ENCODE measurements at places on chromosomes 11 and 22.

DNA sequence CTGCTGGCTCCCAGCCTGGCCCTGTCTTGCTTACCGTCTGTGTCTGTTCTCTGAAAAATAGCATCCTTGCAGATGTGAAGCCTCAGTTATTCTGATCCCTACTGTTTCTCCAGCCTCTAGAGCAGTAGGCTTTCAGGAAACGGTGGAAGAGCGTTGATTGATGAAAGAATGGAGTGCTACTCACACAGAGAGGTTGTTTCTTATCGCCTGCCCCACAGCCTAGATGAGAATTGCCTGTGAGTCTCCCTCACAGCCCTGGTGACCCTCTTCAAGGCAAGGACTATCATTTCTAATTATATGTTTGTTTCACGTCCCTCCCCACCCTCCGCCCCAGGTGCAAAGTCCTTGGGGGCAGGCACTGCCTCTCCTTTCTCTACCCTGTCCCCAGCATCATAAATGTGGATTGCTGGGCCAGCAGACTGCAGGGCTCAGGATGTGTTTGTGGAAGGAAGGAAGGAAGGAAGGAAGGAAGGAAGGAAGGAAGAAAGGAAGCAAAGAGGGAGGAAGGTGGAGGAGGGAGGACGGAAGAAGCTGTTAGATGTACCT, 575.3 kb upstream of the B3GAT1 start:
- DNase-seq: no peak

GRCh38 chr11:47033439-47033838, 96.9 kb downstream of the CSTPP1 start:
- peak; percentile 19 for DNase-seq

DNA sequence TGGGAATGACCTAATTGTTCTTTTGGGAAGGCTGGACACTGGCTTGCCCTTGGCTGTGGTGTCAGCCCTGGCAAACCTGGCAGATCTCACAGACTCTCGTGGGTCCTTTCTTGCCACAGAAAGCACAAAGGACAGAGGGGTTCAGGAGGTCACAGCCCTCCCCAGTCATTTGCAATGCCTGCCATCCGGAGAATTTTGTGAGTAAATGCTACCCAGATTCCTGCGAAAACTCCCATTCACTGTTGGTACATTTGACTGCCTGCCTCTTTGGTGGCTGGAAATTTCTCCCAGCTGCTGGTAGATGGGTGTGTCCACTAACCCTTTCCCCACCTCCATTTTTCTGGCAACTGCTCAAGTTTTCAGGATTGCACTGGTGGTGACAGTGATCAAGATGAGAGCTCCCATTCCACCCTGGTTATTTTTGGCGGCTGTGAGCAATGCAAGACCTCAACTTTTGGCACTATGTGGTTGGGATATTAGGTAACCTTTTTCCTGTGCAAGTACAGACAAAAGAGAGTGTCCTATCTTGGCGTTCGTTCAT, 155.7 kb downstream of the NAV2 start:
- DNase-seq: no peak

- DNase-seq: no peak
These were observed 18.2 kb downstream of the GNB1L start for GRCh38 chr22:19836512-19836911.

DNA sequence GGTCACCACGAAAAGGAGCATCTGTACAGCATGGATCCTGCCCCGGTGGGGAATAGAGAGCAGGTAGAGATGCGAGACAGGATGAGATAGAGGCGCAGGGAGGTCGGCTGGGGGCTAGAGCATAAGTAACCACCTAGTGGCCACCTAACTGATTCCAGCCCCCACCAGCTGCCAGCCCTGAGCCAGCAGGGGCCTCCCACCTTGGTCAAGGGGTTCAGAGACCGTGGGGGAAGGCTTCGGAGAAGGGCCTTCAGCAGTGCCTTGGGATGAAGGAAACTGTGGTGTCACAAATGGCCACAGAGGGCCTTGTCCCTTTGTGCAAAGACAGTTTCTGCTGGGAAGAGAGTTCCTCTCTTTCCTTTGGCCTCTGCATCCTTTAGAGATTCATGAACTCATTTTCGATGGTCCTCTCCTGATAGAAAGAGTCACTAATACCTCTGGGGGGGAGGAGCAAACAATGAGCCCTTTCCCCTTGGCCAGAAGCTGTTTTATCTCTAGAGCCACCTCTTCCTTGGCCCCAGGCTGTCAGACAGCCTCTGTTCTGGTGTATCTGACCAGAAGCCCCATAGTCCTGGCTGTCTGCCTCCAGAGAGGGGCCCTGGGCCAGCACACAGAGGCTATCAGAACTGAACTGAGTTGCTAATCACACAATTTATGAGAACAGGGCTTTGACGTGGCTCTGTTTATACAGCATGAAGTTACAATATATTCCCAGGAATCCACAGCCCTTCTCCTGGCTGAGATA, 146.0 kb downstream of the PARVA start:
- no peak for DNase-seq

- no peak for DNase-seq
These were observed 387.7 kb downstream of the TMEM135 start for GRCh38 chr11:87425391-87425790.

DNA sequence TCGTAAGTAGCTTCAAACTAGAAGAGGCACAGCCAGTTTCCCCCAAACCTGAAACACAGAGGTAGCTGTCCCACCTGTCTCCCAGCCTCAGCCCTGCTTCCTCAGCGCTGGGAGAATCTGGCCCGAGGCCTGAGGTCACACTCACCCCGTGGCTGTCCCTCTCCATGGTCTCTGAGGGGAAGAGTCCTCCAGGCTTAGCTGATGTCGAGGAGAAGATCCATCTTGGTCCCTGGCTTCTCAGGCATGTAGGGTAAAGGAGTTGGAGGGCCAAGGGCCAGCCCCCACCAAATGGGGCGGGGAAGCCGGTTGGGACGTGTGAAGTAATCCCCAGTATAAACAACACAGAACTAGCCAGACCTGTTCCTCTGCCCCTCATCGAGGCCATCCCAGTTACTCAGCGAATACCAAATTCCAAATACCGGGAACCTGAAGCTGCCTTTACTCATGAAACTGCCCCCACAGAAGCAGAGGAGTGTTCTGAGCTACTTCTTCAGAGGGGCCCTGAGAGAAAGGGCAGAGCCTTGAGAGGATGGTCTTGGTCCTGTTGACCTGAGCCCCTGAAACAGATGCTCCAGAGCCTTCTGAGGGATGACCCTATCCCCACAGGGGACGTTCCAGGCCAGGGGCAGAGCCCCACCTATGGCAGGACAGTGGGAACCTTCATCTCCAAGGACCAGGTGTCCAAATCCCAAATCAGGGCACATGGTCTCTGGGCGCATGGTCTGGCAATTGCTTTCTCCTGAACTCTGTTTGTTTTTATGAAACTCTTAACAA, at the start of gene TMPRSS13:
Gene TMPRSS13 (minus strand): TSS at position 261 of the 774 bp plus-strand sequence. CDS start 95 bp downstream, at position 166.
- DNase-seq: no peak

- DNase-seq: no peak
These were observed 7.8 kb downstream of the CD3D start for GRCh38 chr11:118334745-118335144.

- peak; percentile 37 for DNase-seq
These were observed 486 bp downstream of the STIM1 start for GRCh38 chr11:3855808-3856491.

- no peak for DNase-seq
These were observed 100.9 kb downstream of the FAM76B start for GRCh38 chr11:95688501-95689222.

DNA sequence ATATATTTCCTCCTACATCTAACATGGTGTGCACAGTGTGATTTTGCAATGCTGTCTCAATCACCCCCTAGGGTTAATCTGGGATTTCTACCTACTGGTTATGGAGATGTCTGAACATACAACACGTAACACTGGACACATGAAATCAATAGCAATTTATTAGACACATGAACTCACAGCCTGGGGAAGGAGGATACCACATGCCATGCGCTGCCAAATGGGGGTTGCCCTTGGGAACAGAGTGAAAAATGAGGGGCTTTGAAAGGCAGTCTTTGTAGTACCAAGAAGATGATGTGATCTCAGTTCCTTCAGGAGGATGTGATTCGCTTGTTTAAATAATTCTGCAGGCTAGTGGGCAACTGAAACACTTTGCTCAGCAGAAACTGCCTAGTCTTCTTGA, 253.6 kb upstream of the LRRC4C start:
- DNase-seq: no peak

DNA sequence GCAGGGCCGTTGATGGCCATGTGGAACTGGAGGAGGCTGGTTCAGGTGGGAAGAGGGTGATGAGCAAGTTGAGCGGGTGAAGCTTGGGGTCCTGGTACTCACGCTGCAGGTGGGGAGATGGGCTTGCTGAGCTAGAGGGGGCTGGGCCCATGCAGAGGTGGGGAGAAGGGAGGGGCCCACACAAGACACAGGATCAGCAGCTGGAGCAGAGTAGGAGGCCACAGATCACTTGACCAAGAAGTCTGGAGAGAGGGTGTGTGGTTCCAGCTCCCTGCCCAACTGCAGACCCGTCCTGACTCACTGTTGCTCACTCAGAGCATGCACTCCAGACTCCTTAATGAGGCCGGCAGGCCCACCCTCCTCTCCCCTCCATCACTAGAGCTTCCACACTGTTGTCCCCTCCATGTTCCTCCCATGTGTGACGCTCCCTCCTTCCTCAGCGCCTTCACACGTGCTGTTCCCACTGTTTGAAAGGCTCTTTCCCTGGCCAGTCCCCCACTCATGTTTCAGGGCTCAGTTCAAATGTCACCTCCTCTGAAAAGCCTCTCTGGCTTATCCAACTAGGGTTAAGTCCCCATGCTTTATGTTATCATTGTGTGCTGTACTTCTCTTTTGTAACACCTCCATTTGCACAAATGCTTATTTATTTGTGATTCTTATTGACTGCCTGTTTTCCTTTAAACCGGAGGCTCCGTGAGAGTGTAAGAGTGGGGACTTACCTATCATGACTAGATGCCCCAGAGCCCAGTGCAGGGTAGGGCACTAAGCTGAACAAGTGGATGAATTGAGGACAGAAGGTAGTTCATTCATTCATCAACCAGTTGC, 2.3 kb downstream of the CCDC86 start:
- no peak for DNase-seq

- DNase-seq: no peak
These were observed 73.0 kb upstream of the PGR start for GRCh38 chr11:101202614-101203013.

DNA sequence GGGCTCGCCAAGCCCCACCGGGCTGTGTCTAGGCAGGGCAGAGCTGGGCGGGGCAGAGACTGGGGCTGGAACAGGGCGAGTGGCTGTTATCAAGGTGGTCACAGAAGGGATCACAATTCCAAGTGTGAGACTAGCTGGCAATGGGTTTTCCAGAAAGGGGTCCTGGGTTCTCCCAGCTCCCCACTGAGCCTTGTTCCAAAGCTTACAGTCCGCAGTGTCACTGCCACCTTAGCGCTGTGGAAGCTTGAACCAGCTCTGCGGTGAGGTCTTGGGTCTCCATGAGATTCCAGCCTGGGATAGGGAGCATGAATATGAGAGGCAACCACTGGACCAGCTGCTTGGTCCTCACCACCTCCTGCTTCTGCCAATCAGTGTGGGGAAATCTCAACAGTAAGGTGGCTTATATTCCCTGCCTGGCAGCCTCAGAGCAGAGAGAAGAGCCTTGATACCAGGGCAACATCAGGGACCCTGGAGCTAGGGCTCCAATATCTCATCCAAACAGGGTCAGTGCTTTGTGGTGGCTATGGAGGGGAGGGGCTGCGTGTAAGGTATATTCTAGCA, 831 bp downstream of the CD44 start:
- no peak for DNase-seq

DNA sequence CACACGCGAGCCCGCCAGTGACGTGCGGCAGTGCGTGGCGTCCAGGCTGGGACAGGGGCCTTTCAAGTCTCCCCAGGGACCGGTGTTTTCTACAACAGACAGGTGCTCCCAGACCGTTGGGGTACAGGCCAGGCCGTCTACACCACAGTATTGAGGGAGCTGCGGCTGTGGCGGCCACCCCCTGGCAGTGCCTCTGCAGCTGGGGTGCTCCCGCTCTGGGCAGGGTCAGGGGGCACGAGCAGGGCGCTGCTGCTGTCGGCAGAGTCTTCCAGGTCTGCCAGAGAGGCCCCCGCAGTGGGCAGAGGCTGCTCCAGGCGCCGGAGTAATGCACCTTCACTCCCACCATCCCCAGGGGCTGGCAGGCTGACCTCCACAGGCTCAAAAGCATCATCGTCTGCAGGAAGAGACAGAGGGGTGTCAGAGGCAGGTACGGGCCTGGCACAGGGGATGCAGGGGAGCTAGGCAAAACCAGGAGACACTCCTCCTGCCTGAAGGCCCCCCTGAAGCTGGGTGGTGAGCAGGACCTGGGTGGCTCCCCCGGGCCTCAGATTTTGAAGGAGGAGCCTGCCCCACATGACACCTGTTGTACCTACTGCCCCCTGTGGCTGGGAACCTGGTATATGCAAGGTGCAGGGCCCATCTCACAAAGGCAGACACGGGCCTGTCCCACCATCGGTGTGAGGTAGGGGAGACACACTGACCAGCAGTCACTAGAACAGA, 83.3 kb downstream of the DGCR2 start:
- DNase-seq: no peak

- DNase-seq: peak; percentile 84
These were observed 14.4 kb upstream of the LRP5 start for GRCh38 chr11:68297812-68298658.

GRCh38 chr11:316891-317301, 3.1 kb downstream of the IFITM1 start:
- DNase-seq: no peak

GRCh38 chr11:134780486-134781147, 368.6 kb upstream of the B3GAT1 start:
- DNase-seq: no peak

DNA sequence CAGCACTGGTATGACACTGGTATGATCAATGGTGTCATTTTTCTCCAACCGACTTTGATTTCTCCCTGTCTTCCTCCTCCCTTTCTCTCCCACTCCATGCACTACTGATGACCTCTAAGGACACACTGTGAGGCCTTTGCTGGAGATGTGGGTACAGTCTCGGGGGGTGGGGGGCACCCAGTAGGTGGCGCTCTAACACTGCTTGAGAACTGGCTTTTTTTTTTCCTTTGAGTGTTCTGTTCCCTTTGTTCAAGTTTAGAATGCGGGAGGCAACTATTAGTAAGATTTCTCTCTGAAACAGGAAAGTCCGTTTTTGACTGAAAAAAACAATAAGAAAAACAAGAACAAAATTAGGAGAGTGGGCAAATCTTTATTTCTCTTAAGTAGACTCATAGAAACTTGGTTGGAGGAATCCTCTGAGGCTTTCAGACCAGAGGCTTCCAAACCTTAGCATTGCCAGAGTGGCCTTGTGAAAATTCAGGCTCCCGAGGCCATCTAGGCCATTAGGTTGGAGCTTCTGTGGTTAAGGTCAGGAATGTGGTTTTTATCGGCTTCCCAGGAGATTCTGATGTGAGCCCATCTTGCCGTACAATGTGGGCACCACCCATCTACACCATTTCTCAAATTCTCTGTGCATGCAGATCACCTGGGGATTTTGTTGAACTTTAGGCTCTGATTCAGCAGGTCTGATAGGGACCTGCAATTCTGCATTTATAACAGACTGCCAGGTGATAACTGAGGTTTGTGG, 43.2 kb downstream of the PANX1 start:
- DNase-seq: peak; percentile 79

DNA sequence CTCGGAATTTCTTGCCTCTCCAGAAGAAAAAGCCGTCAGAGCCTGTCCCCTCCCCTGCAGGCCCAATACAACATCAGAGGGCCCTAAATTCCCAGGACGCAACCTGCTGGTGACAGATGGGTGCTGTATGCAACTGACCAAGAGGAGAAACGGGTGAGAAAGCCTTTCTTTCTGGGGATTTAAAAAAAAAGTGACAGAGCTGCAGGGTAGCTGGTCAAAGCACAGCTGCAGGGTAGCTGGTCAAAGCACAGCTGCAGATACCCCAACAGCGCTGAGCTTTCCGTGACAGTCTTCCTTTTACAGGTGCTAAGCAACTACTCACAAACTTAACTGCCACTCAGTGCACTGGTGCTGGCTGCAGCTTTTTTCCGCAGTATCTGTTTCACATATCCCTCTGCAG, 17.8 kb downstream of the AP1B1 start:
- DNase-seq: peak; percentile 60

- DNase-seq: no peak
These were observed 69.2 kb upstream of the PRR5 start for GRCh38 chr22:44632541-44633396.
